Fibroblast of pulmonary artery (primary cell): ENCODE measurements at places on chromosomes 12 and 14.

DNA sequence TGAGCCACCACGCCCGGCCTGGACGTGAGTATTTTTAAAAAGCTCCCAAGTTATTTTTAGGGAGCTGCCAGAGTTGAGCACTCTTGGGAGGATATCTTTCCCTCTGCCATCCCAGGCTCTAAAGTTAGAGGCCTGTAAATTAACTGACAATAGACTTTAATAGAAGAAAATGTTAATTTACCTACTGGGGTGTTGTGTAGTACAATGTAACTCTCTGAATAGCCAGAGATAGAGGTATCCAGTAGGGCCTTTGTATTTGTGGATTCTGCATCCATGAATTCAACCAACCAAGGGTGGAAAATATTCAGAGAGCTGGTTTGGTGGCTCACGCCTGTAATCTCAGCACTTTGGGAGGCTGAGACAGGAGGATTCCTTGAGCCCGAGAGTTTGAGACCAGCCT, 7.6 kb upstream of the PIGH start:
- no peak for DNase-seq

- no peak for DNase-seq
Measured at GRCh38 chr12:19443585-19443984, 4.3 kb downstream of the AEBP2 start.

- no peak for DNase-seq
Measured at GRCh38 chr14:95830386-95830785, 46.2 kb upstream of the TUNAR start.

- no peak for DNase-seq
Measured at GRCh38 chr12:125105600-125105999, 40.4 kb downstream of the AACS start.

DNA sequence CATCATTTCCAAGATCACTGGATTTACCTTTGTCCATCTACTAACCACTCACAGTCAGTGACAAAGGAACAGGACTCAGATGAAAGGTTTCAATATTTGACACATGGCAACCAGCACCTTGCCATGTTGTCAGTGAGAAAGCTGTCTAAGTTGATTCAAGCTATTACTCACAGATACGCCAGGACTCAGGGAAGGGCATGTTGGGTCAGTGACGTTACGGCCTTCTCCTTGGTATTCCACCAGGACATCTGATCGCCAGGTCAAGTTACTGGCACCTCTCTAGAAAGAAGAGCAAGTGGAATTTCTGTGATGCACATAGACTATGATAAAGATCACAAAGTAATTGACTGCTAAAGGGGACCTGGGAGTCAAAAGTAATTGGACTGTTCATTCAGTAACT, 36.4 kb downstream of the GNS start:
- DNase-seq, result no peak

DNA sequence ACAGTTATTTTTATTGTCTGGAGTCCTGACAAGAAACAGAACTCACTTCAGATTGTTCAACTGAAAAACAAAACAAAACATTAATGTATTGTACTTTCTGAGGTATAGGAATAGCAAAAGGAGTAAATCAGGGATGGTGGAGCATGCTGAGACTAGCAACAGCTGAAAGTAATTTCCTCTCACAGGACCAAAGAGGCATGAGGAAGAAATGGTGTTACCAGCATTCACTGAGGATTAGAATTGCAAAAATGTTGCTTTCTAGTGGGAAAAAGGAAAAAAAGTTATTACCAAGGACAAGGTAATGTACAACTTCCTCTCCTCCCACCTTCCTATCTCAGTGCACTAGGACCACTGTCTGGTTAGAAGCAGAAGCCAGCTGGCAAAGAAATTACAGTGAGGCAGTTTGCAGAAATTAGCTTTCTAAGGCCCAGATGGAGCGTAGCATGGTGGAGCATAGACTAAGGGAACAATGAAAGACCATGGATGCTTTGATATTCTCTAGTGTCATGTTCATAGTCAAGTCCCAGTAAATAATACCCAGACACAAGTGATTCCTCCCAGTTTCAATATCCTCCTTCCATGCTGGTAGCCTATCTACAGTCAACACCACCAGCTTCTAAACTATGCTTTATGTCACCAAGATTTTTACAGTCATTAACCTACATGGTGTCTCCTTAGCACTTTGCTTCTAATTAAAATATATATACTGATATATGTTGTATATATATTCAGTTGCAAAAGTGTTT, 133.7 kb upstream of the DCN start:
- DNase-seq, result peak; percentile 36

DNA sequence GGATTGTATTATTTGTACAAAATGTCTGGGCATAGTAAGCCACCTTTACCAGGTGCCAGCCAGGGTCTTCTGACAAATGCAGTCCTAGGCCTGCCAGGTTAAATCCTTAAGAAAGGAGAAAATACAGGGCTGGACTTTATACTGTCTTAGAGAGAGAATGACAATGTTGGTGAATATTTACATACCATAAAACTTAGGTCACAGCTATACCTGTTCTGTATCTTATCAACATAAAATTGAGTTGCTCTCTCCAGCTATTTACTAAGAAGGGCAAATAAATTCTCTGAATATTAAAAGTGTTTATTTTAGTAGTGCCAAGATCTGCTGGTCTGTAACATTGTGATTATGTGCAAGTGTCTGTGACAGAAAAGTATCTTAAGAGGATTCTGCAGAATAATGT, 971.1 kb downstream of the AACS start:
- DNase-seq, result no peak

DNA sequence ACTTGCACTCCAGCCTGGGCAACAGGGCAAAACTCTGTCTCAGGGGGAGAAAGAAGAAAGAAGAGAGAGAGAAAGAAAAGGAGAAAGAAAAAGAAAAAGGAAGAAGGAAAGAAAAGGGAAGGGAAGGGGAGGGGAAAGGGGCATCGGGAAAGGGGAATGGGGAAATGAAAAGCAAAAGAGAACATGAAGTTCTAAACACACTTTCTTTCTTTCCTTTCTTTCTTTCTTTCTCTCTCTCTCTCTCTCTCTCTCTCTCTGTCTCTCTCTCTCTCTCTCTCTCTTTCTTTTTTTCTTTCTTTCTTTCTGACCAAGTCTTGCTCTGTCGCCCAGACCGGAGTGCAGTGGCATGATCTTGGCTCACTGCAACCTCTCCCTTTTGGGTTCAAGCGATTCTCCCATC, 76.9 kb downstream of the RPS6KA5 start:
- no peak for DNase-seq

GRCh38 chr14:101599234-101599885, 38.1 kb downstream of the DIO3 start:
- DNase-seq, result no peak

GRCh38 chr14:73877790-73878189, 8.9 kb upstream of the ZNF410 start:
- no peak for DNase-seq

DNA sequence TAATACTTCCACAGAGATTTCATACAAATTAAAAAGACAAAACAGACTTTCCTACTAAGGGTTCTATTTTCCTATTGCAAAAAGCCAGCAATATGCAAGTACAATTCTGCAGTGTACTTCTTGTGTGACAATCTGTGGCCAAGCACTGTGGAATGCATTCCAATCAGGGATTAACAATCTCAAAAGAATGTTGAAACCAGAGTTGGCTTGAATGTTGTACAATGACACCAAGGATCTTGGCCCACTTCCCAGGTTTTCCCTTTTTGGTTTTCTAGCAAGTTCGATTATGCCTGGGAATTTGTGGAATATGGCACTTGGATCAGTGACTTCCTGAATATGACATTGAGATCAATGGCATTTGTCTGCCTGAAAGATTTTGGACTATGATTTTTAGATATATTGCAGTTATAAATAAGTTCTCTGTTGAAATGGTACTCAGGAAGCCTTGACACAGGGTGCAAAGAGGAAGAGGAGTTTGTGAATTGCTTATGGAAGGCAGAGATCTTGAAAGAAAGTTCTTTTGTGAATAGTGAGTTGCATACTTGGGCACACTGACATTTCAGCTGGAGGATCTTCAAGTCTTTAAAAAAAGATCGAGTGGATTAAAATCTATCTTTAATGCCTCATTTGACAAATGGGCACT, 81.4 kb upstream of the FERMT2 start:
- DNase-seq, result peak; percentile 91

- DNase-seq, result peak; percentile 0
Measured at GRCh38 chr14:84686550-84686949, 843.4 kb upstream of the FLRT2 start.

DNA sequence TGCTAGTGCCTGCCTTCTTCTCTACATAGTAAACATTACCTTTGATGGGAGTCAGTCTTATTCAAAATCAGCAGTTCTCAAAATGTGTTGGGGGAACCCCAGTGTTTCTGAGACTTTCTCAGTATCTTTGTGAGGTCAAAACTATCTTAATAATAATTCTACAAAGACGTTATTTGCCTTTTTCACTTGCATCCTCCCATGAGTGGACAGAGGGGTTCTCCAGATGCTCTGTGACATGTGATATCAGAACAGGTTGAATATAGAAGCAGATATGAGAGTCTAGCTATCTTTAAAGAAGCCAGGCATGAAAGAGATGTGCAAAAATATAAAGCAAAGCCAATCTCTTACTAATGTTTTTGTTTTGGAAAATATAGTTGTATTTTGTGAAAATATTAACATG, 144.7 kb downstream of the KTN1 start:
- DNase-seq, result no peak

- no peak for DNase-seq
Measured at GRCh38 chr14:20645481-20645880, 4.0 kb upstream of the OR6S1 start.

- peak; percentile 4 for DNase-seq
Measured at GRCh38 chr14:28931999-28932398, 165.4 kb downstream of the FOXG1 start.

DNA sequence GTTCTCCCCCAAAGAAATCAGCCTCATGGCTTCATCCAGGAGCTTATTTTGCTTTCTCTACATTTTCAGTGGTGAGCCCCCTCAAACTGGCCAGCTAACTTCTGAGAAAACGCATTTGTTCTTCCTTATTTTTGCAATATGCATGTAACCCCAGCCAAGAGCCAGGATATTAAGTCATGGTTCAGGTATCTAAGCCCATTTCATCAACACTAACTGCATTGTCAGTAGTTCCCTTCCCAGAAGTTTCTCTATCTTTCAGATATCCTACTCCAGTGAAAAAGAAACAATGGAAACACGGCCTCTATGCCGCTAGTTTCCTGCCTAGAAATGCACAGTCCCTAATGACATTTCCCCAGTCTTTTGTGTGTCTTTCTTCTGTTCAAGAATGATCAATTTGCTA, 102.8 kb upstream of the RASSF8 start:
- peak; percentile 96 for DNase-seq

DNA sequence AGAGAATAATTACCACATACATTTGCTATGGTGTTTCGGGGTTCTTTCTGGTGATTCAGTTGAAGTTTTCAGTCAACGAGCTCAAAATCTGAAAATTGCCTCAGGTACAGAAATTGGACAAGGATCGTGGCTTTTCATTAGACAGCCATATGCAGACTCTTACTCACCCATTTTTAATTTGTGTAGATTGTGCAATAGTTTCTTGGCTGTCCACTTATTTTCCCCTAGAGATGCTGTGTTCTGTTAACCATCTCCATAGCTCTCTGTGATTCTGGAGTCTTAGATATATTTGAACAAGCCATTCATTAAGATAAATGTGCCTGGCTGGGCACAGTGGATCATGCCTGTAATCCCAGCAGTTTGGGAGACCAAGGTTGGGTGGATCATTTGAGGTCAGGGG, 497.1 kb upstream of the RPL10L start:
- no peak for DNase-seq

DNA sequence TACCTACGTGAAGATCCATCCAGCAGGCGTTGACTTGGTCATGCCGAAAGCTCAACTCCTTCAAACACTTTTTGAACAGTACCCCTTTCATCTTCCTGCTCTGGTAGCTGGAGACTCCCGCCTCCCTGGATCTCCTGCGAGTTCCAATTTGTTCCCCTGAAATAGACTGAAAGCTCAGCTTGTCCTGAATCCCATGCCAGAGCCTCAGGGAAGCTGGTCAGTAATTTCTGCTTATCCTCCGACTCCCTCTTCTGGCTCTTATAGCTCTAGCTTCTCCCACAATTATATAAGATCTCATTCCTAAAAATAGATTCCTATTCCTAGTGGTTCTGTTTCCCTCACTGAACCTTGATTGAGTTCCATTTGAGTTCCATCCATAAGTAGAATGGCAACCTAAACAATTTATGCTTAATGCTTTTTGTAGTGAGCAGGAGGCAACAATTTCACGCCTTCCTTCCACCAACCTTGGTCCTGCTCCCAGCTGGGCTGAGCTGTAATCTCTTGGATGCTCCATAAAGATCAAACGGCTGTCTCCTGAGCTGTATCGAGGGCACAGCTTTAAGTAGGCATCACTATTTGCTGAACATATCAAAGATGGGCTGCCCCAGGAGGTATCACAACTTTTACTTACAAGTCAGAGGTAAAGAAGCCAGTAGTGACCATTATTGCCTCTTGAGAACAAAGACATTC, 8.0 kb upstream of the TMEM132C start:
- no peak for DNase-seq

GRCh38 chr14:24241829-24242443, 487 bp downstream of the TINF2 start:
- DNase-seq, result peak; percentile 89

DNA sequence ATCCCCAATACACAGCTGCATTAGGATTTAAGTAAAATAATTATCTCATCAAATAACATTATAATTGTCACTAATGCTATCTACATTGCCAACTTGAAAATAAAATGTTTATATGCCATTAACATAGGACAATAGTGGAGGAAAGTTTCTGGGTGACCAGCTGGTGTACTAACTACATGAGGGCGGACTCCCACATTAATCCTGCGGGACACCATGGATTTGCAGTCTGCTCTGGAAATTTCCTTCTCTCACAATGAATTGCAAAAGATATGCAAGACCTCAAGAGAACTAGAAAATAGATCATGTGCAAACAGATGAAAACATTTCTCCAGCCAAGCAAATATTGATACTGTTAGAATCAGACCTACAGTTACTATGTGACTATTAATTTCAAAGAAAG, 390.1 kb downstream of the NAV3 start:
- DNase-seq, result no peak

DNA sequence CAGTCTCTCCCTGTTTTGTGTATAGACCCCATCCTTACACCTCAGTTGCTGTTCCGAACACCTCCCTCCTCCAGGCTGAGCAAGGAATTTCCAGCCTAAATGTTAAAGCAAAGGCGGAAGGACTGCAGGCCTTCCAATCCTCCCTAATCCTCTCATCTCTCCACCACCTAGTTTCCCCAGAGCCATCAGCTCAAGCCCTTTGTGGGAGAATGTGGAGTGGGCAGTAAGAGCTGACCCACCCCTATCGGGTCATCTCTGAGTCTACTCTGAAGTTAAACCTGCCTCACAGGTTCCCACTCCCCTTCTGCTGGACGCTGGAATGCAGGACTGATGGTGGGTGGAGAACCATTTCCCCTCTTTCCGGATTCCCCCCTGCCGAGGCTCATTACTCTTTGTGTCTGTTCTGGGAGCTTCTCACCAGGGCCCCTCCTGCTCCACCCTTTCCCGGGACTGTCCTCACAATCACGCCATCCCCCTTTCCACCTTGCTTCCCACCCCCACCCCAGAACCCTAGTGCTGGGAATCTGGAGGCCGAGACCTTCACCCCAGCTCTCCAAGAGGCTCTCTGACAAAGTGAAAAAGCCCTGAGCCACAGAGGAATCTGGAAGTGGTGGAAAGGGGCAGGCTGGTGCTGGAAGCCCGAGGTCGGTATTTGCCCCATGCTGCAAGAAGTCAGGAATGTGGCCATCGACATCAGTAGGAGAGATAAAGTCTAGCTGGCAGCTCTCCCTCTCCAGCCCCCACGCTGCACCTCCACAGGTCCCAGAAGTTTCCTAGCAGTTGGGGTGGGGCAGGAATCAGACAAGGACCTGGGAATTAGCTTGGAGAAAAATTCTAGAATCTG, 3.3 kb upstream of the KRT18 start:
- DNase-seq, result peak; percentile 84
